ENCODE measurements at places on chromosomes 7 and 10.
A peak's percentile ranks its signal among the peaks of the same experiment; 100 is the strongest.

- no peak for DNase-seq
Observed at GRCh38 chr10:113486531-113486930, 66.3 kb upstream of the HABP2 start.

GRCh38 chr10:119347181-119347974, 140.0 kb downstream of the GRK5 start:
- DNase-seq, result no peak

DNA sequence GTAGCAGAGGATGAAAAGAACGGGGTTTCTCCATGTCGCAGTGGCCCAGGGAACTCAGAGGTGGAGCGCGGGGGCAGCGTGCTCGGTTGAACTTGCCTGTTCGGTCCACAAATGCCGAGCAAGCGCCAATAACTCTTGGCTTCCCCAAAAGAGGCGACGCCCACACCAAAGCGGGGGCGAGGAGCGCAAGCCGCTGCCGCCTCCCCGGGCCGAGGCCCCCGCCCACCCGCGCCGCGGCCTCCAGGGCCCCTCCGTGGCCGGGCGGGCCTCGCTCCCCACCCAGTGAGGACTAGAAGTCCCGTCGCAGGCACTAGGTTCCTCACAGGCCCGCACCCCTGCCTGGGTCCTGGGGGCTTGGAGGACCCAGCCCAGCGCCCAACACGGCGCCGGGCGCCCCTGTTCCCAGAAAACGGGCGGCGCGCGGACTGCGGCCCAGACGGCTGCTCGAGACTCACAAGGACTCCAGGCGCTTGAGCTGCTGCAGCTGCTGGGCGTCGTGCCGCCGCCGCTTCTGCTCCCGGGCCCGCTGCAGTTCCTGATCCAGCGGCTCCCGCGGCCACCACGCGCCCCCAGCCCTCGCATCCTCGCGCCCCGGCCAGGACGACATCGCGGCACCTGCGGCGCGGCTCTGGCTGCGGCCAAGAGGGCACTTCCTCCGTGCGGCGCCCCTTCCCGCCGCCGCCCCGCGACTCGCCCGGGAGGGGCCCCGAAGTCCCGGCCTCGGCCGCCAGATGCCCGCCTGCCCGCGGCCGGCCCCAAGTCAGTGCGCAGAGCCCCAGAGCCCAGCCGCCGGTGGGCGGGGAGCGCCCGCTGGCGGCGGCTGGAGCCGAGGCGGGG, 14.6 kb upstream of the FKBP9 start:
- DNase-seq, result peak; percentile 77

DNA sequence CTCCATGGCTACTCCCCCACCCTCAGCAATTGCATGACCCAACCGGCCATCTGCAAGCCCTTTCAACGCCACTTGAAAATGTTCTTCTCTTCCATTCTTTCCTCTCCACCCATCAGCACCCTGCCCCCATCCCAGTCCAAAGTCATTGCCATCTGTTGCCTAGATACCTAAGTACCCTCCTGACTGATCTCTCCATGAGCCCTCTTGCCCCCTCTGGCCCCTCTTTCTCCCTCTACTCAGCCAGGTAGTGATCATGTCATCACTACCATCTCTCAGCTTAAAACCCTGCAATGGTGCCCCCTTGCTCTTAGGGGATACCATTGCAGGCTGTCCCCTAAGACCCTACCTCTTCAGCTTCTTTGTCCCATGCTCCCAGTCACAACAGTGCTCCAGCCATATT, 30.5 kb upstream of the BTRC start:
- no peak for DNase-seq

DNA sequence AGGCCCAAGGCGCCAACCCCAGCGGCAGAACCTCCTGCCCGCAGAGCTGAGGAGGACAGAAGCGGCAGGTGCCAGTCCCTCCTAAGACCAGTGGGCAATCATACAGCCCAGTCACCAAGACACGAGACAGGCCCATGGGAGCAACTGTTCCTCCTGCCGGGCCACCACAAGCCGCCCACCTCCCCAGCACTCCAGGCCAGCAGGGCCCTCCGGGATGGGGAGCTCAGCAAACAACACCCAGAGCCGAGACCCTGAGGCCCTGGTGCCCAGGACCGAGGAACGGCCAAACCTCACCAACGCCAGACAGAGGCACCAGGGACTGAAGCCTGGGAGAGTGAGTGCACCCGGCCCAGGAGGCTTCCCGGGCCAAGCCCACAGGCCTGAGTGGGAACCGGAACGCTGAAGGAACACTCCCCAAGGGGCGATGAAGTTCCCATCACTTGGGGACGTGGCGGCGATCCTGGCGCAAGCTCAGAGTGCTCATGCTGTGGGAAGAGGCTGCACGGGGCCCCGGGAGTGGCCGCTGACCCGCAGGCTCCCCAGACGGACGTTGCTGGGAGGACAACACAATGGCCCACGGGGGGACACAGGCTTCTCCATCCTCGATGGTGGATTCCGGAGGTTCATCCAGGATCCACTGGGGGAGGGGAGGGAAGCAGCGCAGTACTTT, 35.1 kb downstream of the GPER1 start:
- no peak for DNase-seq

DNA sequence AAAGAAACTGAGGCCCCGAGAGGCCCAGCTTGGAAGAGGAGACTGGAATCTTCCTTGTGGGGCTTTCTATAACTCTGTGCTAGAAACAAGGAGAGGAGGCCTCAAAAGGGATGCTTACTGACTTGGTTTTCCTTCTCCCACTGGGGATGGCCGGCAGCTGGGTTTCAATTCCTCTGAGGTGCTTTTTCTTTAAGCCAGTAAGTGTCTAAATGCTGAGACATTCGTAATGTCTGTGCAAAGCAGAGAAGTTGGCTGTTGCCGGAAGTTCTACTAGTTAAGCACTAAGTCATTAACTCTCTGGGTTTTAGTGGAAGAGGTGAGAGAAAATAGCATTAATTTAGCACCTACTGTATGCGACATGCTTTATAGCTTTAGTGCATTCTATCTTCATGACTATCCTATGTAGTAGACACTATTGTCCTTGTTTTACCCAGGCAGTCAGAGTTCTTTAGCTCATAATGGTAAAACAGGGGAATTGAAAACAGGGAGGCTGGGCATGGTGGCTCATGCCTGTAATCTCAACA, 135.2 kb downstream of the RGS10 start:
- DNase-seq, result no peak

GRCh38 chr7:121871188-121871587, 1.8 kb upstream of the PTPRZ1 start:
- no peak for DNase-seq

DNA sequence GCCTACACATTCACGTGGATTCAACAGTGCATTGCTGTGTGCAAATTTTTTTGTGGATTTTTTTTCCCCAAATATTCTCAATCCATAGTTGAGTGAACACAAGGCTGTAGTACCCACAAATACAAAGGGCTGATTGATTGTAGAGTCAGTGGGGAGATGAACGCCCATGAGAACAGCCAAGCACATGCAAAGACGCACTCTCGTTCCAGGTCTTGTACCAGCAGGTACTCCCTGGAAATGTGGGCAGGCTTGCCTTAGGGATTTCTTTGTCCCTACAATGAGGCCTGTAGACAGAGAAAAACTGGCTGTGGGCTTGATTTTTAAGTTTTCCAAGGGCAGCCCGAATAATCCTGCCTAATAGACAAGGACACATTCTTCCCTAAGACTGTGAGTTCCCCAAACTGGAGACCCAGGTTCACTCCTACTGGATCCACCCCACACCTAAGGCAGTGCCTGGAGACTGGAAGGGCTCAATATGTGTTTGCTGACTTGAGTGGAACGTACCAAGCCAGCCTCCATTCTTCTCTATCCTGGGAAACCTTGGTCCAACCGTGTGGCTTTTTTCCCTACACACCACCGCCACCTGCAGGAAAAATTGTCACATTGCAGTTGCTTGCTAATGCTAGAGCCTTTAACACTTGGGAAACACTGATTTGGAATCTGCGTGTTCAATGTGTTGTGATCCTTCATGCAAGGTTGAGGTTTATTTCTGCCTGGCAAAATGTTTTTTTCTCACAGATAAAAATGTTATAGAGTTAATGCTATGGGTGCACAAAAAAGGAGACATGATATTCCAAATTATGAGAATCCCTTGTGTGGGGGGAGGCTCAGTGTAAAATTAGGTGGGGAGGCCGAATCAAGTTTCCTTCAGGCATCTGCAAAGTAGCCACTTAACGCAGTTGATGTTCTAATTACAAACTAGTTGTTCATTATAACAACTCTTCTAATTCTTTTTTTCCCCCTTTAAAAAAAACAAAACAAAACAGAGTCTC, 49.3 kb downstream of the PPP1R17 start:
- DNase-seq, result peak; percentile 26

- no peak for DNase-seq
Observed at GRCh38 chr7:11452476-11452875, 379.5 kb downstream of the THSD7A start.

DNA sequence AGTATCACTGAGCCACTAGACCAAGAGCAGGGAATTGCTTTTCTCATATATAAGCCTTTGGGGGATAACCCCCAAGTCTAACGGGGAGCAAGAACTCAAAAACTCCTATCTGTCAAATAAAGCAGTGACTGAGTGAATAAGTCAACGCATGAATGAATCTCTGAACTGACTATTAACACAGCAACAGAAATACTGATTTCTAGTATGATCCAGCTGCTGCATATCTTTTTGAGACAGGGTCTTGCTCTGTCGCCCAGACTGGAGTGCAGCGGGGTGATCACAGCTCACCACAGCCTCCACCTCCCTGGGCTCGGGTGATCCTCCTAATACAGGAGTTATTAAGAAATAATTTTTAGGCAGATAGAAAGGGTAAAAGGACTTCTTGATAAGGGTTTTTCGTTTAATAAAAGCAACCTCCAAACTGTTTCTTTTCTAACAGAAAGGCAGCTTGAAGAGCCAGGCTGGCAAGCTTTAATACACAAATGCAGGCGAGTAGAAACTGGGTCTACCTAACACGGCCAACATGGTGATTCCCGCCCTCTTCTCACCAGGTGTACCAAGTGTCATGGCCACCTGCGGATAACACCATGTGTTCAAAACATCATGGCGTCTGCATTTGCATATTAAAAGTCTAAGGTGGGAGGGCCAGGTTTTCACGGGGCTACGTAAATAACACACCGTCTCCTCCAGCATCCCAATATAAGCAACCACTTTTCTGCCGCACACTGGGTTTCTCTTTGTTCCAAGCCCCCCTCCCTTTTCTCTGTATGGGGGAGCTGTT, 631.9 kb downstream of the PARD3 start:
- DNase-seq, result no peak

DNA sequence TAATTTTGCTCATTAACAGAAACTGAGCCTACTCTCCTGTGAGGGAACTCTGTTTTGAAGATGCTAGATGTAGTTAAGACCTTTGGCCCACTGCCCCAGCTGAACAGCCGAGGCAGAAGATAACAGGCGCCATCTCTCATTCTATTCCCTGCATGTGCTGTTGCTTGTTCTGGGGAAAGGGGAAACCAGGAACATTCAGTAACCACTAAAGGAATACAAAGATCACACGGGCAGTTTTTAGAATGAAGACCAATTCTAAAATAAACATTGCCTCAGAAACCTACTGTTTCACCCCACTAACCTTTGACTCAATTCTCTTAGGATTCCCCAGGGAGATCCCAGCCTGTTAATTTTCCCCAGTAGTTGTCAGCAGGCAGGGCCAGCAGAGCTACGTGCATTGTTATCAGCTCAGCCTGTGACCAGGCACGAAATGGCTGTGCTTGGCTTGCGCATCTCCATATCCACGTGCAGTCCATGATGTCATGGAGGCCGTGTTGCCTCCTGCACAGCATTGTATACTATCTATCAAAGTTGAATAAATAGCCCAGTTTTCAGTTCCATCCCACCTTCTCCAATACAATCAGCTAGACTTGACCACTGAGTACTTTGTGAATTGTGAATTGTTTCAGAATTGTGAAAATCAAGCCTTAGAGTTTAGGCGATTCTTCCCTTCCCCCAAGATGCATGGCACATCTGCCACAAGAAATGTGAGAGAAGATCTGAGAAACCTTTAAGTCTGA, 36.0 kb downstream of the ANK3 start:
- DNase-seq, result no peak

DNA sequence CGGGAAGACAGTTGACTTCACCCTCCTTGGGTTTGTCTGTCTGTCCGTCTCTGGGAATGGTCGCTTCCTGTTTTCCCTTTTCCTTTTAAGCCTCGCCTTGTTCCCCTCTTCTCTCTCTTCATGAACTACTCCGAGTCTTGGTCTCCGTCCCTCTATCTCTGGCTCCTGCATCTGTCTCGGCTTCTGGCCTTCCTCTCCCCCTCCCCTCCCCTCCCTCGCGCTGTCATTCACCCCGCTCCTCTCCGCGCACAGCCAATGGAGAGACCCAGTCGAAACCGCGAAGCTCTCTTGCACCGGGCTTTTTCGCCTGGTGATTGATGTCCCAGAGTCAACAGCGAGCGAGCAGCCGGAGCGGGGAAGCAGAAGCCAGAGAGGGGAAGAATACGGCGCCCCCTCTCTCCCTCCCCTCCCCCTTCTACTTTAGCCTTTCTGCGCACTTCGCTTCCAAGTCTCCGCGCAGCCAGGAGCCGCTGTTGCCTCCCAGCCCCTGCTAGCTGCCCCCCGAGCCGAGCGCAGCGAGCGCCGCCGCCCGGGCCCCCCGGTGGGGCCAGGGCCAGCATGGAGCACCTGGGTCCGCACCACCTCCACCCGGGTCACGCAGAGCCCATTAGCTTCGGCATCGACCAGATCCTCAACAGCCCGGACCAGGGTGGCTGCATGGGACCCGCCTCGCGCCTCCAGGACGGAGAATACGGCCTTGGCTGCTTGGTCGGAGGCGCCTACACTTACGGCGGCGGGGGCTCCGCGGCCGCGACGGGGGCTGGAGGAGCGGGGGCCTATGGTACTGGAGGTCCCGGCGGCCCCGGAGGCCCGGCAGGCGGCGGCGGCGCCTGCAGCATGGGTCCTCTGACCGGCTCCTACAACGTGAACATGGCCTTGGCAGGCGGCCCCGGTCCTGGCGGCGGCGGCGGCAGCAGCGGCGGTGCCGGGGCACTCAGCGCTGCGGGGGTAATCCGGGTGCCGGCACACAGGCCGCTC, at the start of gene TLX1:
Gene TLX1, plus strand, starts transcription at position 317 of the 978 bp plus-strand sequence. Its CDS starts 242 bp downstream, at position 559.
- DNase-seq, result no peak

DNA sequence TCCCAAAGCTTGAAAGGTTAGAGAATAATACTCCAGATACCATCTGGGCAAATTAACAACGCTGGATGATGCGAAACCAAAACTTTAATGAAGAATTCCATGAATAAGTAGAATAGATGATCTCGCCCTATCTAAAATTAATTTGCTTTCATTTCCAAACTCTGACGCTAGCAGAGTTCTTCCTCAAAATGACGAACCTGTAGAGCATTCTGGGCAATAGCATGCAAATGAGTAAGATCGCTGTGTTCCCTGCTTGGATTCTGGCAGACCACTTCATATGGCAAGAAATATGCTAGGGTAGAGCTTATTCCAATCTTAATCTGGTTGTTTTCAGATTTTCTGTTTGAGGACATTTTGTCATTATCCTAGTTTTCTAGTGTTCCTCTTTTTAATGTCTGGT, 36.1 kb upstream of the SMNDC1 start:
- no peak for DNase-seq

GRCh38 chr10:48384699-48384982, 78.2 kb downstream of the MAPK8 start:
- peak; percentile 14 for DNase-seq

DNA sequence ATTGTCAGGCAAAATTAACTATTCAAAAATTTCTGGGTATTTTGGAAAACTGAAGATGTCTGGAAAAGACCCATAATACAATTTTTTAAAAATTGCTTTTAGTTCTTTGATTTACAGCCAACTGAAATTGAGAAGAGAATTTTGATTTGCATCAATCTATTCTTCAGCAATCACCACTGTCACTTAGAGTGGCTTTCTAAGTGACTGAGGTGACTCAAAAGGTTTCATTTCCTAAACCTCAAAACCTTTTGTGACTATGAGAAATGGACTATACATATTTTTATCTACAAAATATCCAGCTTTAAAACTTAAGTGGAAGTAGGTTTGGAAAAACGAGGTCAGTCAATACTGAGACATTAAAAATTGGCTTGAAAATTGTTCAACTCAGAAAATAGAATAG, 60.0 kb downstream of the ENO4 start:
- no peak for DNase-seq

GRCh38 chr7:132368246-132368900, 207.9 kb downstream of the PLXNA4 start:
- no peak for DNase-seq

Measured in hematopoietic multipotent progenitor cell treated with erythropoietin and hydrocortisone succinate and interleukin-3 and kit ligand, for 15 days (in vitro differentiated cells).